ENCODE measurements at places on chromosomes 7 and 10.

- ATAC-seq, result no peak
These were observed 50.7 kb upstream of the AMPH start for GRCh38 chr7:38681882-38682281.

DNA sequence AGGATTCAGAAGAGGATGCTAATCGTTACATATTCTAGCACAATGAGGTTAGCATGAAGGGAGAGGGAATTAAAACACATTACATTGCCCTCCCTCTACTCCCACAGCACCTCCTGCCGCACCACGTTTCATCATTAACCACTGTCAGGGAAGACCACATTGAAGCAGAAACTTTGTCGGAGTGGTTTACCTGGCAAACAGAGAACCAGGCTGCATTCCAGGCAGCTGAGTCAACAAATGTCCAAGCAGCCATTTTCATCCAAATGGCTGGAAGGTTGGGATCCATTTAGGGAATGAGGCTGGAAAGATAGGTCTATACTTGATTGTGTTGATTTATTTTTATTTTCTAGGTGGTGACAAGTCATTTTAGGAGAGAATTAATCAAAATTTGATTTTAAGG is 273.6 kb downstream of the DYNC1I1 start:
- ATAC-seq, result no peak

- ATAC-seq, result no peak
These were observed 65.0 kb downstream of the DNAJC12 start for GRCh38 chr10:67772894-67773511.

- ATAC-seq, result no peak
These were observed 47.5 kb downstream of the CARD11 start for GRCh38 chr7:2996141-2996540.

- no peak for ATAC-seq
These were observed 431.4 kb downstream of the ACTR3B start for GRCh38 chr7:153190986-153191385.

- no peak for ATAC-seq
These were observed 30.8 kb downstream of the KCNH2 start for GRCh38 chr7:150947241-150947745.

DNA sequence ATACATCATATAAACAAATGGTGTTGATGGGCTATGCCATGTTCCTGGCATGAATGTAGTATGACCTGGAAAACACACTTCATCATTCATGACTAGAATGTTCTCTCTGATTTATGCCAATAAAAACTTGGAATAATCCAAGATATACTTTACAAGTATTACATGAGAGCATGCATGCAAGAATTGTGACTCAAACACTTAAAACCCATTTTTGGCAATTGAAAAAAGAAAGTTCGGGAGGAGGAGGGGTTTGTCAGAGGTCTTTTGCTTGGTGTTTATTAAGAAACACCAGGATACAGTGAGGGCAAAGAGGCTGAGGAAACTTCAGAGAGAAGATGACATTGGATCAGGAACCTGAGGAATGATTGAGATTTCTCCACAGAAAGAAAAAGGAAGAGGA is 10.2 kb upstream of the CUL1 start:
- ATAC-seq, result no peak

GRCh38 chr7:46909601-46910051 is 672.3 kb downstream of the TNS3 start:
- ATAC-seq, result peak; percentile 83

DNA sequence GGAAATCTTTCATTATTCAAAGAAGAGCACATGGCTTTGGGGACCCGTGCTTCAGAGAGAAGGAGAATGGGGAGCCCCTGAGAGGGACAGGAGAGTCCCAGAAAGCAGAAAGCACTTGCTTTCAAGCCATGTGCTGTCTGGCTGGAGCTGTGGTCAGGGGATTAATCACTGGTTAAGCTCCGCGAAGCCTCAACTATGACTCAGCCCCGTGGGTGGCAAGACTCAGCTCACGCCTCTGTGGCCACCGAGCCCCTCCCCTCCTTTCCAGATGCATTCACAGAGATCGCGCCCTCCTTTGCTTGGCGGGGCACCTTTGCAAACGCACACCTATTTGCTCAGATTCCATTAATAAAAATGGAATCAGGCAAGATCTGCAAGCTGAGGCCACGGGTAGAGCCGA is 202.9 kb upstream of the TCERG1L start:
- ATAC-seq, result no peak

GRCh38 chr10:65194126-65194525 is 1672.9 kb downstream of the REEP3 start:
- peak; percentile 97 for ATAC-seq

- no peak for ATAC-seq
These were observed 87.9 kb upstream of the PLXDC2 start for GRCh38 chr10:19728376-19728775.

- ATAC-seq, result peak; percentile 63
These were observed 32.1 kb downstream of the LRRC27 start for GRCh38 chr10:132363921-132364593.

DNA sequence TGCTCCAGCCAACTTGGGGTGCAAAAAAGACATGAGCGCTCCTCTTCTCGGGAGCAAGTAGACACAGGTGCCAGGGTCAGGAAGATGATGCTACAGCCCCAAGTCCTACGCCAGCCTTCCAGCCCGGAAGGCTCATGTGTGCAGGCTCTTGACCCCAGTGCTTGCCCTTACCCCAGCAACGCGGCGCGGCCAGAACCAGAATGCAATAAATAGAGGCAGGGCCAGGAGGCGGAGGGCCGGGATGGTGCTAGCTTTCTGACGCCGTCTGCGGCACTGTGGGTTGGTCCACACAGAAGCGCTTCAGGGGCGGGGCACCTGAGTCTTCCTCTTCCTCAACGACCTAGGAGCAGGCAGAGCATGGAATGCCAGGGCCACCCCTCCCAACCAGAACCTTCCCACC is 15.0 kb upstream of the BAZ1B start:
- no peak for ATAC-seq

DNA sequence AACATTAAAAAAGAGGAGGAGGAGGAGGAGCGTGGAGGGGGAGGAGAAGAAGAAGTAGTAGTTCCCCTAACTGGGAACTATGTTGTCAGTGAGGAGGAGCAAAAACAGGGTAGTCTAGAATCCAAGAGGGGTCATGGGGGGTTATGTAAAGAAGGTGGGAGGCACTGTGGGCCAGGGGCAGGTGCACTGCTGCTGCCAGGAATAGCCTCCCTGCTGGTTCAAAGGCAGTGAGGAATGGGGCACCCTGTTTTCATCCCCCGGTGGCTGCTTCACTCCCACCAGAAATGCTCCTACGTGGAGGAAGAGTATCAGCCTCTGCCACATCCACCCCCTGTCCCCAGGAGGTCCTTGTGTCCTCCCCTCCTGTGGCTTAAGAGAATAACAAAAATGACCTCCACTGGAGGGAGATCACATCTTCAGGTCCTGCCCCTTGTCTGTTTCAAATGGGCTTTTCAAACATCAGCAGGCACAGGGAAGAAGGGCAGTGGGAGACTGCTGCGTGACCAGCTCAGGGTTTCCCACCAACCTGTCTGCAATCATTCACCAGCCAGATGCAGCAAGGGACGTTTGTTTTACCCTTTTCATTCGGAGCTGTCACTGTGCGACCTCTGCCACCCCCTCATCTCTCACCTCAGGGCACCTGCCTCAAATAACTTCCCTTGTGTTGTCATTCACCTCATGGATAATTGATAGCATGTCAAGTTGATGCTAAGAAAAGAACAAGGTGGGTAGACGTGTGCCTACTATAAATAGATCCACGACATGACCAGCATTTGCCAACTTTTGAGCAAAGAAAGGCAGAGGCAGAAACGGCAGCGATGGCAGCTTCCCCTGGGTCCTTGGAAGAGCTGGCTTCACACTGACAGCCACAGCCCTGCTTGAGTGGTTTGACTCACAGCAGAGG is 92.6 kb downstream of the DGKI start:
- ATAC-seq, result no peak

- ATAC-seq, result peak; percentile 92
These were observed 197.9 kb downstream of the HDAC9 start for GRCh38 chr7:18693406-18693805.

- ATAC-seq, result no peak
These were observed 545.5 kb upstream of the FOXK1 start for GRCh38 chr7:4136501-4137110.

- ATAC-seq, result no peak
These were observed 36.7 kb upstream of the SHH start for GRCh38 chr7:155848691-155849669.

DNA sequence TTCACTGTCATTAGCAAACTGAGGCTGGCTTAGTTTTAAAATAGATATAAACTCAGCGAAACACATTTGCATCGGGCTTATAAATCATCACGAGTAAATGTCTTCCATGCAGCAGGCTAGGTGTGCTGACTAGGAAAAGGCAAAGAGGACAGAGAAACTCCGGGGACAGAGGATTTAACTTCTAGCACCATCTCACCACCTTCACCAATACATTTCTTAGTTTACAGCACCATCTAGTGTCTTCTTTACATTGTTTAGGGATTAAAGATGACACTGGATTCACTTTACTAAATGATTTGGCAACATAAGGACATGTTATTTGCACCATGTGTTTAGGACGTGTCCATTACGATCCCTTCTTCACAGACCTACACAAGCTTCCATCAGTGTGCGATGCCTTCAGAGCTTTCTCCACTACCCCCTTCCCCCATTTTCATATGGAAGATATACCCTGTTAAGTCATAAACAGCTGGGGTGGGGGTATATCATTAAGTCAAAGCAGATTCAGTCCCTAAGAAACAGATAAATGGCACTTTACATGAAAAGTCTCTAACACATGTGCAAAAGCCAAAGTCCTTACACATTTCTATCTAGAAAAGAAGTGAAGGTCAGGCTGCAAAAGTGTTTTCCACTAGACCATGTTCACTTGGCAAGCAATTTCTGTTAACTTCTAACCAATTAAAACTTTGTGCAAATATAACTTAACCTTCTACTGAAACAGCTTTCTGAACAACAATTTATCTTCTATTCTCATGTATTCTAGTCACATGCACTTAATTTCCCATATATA is 103.3 kb downstream of the GRB10 start:
- peak; percentile 94 for ATAC-seq

GRCh38 chr7:133401225-133401624 is 148.3 kb downstream of the EXOC4 start:
- ATAC-seq, result no peak

DNA sequence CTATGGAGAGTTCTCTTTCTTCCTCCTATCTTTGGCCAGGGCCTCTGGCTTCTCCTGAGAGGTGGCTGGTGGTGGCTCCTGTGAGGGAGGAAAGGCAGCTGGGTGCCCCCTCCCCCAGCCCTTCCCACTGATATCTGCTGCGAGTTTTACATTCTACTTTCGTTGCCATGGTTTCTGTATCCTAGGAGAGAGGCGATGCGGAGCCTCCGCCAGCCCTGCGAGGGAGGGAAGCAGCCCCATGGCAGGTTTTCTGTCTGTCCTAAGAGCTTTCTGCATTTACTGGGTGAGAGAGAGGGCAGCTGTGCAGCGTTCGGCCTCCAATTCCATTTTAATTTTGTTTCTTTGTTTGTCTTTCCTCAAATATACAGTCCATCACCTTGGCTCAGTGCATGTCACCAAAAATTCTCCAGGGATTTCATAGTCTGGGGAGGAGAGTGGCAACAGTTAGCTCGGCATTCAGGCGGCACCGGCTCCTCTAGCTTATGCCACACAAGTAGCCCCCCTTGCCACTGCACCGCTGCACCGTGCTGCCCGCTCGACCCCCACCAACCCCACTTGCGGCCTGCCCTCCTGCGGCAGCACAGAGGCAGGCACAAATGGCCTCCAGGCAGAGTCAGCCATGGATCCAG is 20.4 kb downstream of the DNAJB12 start:
- peak; percentile 3 for ATAC-seq

GRCh38 chr10:31304291-31304970 is 14.6 kb upstream of the ZEB1 start:
- no peak for ATAC-seq

DNA sequence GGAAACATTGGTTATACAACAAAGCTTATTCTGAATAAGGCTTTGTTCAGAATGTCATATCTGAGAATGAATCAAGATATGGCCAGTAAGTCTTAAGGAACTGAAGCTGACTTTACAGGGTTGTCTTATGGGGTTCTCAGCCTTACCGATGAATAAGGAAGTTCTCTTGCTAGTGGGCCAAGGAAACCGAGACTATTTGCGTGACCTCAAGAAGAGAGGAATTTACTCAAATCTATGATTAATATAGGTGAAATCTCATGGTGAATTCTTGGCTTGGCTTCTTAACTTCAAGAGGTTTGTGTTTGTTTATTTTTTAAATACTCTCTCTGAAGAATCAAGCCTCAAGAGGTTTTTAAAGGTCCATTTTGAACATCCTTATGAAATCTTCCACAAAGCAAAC is 4.7 kb upstream of the MRLN start:
- ATAC-seq, result no peak

DNA sequence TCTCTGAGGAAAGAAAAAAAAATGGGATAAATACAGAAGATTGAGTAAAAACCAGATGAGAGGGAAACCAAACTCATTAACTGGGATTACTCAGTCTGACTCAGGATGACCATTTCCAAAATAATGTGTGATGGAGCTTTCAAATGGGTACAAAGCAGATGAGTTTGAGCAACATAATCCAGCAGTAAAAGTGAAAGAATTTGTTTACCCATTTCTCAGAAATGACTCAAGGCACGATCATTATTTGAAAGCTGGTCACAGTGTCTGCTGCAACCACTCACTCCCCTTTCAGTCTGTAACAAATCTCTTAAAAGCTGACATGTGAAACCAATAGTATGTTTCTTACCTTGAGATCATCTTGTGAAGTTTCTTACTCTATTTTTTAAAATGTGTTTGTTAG is 104.7 kb upstream of the KLF14 start:
- peak; percentile 68 for ATAC-seq

GRCh38 chr10:3525832-3526449 is 259.1 kb downstream of the KLF6 start:
- peak; percentile 93 for ATAC-seq

GRCh38 chr10:69757553-69758309 is 44.0 kb upstream of the COL13A1 start:
- peak; percentile 91 for ATAC-seq

GRCh38 chr10:71589617-71590551 is 129.7 kb downstream of the C10orf105 start:
- no peak for ATAC-seq

DNA sequence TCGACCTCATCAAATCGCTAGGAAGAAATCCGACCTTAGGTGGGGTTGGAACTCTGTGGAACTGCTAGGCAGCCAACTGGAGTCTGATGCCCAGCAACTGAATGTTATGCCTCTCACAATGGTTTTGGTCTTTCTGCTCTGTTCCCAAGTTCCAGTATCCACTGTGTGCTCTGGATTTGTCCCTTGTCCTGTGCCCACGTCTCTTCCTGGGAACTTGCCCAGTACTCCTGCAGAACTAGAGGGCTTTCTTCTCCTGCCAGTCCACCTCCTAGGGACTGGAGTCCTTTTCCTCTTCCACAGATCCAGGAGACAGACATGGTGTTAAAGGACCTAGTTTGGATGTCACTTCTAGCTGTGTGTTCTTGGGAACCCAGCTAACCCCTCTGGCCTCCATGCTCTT is 26.6 kb downstream of the PRTFDC1 start:
- ATAC-seq, result no peak

DNA sequence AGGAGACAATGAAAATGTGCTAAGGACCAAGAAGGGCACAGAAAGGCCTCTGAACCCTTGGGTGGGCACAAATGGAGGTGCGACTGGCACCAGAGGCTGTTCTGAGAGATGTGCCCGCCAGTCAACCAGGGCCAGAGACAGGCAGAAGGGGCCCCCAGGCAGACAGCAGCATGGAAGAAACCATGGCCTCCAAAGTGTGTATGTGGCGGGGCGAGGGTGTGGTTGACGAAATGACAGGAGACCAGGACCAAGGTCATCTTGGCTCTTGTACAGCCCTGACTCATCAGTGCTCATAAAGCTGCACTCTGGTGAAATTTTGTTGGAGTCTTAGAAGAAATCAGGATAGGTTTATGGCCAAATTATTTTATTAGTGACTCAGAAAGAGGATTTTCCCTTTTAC is 4.0 kb upstream of the MRPS24 start:
- ATAC-seq, result no peak

Data from SK-N-SH treated with all-trans-retinoic acid at 6 μM for 48 hours (cell line).